ENCODE measurements at places on chromosomes 7 and 10.
A peak's percentile ranks its signal among the peaks of the same experiment; 100 is the strongest.

GRCh38 chr7:149254181-149254858, 7.7 kb upstream of the ZNF783 start:
- no peak for DNase-seq

GRCh38 chr10:22630234-22631174, 83.9 kb downstream of the PIP4K2A start:
- peak; percentile 68 for DNase-seq

- DNase-seq, result no peak
Observed at GRCh38 chr10:121611393-121612159, 13.3 kb upstream of the FGFR2 start.

GRCh38 chr7:136923111-136923667, 54.7 kb downstream of the CHRM2 start:
- DNase-seq, result no peak

- no peak for DNase-seq
Observed at GRCh38 chr10:110786172-110786571, 85.6 kb upstream of the PDCD4 start.

- DNase-seq, result no peak
Observed at GRCh38 chr7:12297283-12298108, 86.4 kb downstream of the TMEM106B start.

- DNase-seq, result no peak
Observed at GRCh38 chr10:21402606-21403083, 122.8 kb downstream of the SKIDA1 start.

- no peak for DNase-seq
Observed at GRCh38 chr7:148662646-148663045, 36.1 kb upstream of the CUL1 start.

DNA sequence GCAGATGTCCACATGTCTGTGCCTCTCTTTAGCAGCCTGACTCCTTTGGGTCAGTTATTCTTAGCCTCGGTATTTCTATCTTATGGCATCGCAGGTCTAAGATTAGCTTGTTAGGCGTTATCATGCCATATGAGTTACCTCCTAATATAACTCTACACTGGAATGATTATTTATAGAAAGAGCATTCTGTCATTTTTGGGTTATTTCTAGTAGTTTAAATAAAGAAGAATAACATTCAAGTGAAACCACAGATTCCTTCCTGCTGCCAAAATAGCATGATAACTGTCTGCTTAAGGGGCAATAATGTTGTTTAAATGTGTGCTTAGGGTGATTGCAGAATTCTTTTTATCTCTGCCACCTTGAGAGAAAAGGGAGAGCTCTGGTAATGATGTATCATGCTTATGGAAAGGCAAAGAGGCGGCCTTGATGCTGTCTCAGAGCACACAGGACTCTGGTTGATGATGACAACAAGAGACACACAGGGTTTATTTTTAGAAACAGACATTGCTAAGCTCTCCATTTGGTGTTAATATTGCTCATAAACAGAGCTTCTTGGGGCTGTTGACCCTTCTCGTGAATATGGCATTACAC, 10.4 kb downstream of the HDAC9 start:
- no peak for DNase-seq

GRCh38 chr7:78594156-78594555, 795.6 kb downstream of the PHTF2 start:
- no peak for DNase-seq

- no peak for DNase-seq
Observed at GRCh38 chr10:1266033-1266802, 210.0 kb downstream of the WDR37 start.

- DNase-seq, result no peak
Observed at GRCh38 chr10:115674496-115674895, 581.3 kb downstream of the ATRNL1 start.

DNA sequence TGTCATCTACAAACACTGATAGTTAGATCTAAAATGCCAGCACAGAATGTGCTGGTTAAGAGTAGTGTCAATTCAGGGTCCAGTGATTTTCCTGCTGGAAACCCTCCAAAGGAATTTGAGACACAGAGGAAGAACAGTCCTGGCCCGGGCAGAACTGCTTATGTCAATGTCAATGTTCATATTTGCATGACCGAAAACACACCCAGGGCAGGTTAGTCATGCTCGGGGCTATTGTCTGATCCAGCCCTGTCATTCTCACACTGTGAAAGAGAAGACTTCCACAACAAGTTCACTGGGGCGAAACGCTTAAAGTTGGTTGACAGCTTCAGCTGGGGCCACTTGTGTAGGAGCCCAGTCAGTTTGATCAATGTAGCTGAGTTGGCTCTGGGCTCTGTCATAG, 139.3 kb downstream of the C1GALT1 start:
- DNase-seq, result no peak

GRCh38 chr7:155950898-155951553, 138.8 kb upstream of the SHH start:
- DNase-seq, result no peak

GRCh38 chr7:114484226-114484625, 69.6 kb downstream of the FOXP2 start:
- DNase-seq, result no peak

DNA sequence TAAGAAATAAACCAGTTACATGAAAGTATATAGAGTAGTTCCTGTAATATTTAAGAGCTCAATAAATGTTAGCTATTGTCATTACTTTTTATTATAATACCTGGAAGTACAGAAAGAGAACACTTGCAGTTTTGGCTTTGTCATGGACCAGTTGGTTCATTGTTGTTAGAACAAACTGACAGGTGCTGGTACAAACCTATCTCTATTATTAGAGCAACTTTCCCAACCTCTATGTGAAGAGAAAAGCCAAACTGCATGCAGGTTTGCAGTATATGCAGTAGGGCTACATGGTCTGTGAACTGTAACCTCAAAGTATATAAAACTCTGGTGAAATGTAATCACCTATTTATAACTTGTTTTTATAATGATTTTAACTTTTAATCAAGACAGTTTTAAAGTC, 20.4 kb downstream of the DNAJC9 start:
- DNase-seq, result no peak

GRCh38 chr7:20454202-20454601, 123.5 kb downstream of the ITGB8 start:
- DNase-seq, result no peak

DNA sequence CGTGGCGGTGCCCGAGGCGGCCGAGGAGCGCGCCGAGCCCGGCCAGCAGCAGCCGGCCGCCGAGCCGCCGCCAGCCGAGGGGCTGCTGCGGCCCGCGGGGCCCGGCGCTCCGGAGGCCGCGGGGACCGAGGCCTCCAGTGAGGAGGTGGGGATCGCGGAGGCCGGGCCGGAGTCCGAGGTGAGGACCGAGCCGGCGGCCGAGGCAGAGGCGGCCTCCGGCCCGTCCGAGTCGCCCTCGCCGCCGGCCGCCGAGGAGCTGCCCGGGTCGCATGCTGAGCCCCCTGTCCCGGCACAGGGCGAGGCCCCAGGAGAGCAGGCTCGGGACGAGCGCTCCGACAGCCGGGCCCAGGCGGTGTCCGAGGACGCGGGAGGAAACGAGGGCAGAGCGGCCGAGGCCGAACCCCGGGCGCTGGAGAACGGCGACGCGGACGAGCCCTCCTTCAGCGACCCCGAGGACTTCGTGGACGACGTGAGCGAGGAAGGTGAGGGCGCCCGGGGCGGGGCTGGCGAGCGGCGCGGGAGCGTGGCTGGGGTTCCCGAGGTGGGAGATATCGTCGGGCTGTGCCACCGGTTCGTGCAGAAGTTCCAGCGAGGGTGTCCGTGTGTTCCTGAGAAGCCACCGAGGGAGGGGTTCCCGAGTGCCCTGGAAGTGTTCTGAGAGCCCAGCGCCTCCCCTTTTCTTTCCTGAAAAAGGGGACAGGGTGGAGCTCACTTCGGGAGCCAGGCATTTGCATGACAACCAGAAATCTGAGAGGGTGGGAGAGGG, 495 bp downstream of the EIF3B start:
- DNase-seq, result no peak

GRCh38 chr7:133858311-133858710, 268.8 kb upstream of the LRGUK start:
- DNase-seq, result no peak

- DNase-seq, result no peak
Observed at GRCh38 chr10:66167816-66168215, 758.0 kb upstream of the LRRTM3 start.

DNA sequence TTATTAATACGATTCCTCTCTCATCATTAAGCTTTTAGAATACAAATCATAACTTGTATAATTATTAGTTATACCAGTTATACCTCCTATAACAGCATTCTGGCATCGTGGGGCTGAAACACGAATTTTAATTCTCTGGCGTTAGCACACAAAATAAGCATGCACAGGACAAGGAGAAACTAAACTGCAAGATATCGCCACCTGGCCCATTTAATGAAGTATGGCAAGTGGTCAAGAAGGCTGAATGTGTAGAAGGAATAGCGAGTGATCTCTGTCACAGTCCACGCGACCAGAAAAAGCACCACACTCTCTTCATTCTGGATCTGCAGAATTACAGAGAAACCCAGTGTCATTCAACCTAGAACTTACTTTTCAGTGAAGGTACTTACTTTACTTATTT, 18.1 kb downstream of the HACD1 start:
- DNase-seq, result no peak

DNA sequence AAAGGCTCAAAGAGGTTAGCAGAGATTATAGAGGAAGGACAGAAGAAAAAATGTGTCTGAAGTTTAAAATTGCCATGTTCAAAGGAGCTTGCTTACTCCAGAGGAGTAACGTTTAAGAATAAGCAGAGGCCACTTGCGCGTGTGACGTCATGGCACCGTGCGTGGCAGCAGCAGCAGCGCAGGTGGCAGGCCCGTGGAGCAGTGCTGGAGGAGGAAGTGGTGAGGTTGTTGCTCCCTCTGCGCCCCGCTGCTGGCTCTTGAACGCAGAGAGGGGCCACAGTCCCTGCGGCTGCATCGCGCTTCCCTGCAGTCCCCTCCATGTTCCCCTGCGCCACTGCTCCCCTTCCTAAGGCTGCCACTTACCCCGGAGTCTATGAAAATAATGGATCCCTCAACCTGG, 37.5 kb downstream of the GDI2 start:
- peak; percentile 82 for DNase-seq

- DNase-seq, result peak; percentile 11
Observed at GRCh38 chr7:142787783-142788182, 17.0 kb downstream of the PRSS2 start.

DNA sequence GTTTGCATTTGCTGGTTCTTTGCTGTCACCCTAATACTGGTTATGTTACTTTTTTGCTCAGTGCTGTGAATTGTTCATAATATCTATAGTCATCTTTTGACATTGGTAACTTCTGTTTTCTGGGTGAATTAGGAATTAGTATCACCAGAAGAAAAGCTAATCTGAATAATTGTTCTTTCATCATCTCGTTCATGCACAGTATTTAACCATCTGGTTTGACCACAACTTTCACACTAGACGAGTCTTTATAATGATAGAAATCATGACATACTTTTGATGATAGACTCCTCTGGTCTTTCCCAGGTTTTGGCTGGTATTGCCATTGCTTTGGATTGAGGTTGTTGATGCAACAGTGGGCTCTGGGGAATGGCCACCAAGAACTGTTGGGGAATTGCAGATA, 25.1 kb downstream of the SGPL1 start:
- no peak for DNase-seq

DNA sequence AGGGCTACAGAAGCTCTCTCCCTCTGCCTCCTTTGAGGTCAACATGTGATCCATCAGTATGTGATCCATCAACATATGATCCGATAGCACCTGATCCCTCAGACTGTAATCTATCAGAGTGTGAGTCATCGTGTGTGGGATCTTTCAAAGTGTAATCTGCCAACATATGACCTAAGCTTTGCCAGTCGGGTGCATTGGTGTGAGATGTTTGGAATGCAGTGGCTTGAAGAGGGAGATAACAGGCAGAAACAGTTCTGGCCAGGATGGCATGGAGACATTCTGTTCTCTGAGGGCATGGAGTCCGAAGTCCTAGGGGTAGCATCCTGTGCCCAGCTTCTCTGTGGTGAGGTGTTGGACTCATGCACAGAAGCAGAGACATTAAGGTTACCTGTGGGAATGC, 217.7 kb upstream of the ETV1 start:
- no peak for DNase-seq

DNA sequence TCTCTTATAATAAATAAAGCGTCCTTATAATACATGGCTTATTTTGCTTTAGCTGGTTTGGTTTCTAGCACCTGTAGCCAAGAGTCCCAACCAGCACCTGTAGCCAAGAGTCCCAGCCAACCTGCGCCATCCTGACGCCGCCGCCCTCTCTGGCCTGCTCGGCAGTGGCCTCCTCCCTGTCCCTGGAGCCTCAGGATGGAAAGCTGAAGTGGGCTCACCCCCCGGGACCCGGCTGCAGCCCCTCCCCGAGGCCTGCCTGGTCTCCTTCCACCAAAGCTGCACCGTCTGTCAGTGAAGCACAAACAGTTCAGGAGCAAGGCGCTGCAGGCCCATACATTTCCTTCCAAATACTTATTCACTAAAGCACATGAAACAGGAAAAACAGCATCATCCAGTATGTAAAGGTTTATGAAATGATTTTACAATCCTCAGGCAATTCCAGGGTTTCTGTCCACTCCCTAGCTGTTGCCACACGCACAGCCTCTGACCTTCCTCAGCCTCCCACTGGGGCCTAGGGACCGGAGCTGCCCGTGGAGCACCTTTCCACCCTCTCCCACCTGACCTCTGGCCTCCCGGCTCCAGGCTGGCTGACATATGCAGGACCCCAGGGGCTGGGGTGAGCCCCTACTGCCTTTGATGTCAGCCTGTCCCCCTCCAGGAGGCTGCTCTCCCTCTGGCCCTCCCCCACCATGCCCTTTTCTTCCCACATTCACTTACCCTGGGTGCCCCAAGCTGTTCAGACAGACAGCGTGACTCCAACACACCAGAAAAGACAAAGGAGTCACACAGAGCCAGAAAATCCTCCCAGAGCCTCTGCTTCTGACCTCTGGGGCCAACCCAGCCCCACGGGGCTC, 149.6 kb upstream of the PPP2R2D start:
- DNase-seq, result no peak
